ENCODE measurements at places on chromosomes 7 and 10.

GRCh38 chr7:108348913-108349312, 107.3 kb downstream of the NRCAM start:
- no peak for DNase-seq
- no peak overlapping the region for H3K4me3 ChIP-seq
- H3K27me3 ChIP-seq: no peaks in the 10 kb centered on the region
- H3K36me3 ChIP-seq: no peaks in the 10 kb centered on the region
- H3K27ac ChIP-seq: no peak overlapping the region

- H3K36me3 ChIP-seq: no peaks in the 10 kb centered on the region
- no peak for DNase-seq
- no peak overlapping the region for H3K27ac ChIP-seq
- no peak overlapping the region for H3K4me3 ChIP-seq
- H3K4me1 ChIP-seq: no peaks in the 10 kb centered on the region
Measured at GRCh38 chr7:99768471-99768870, 15.5 kb downstream of the CYP3A4 start.

DNA sequence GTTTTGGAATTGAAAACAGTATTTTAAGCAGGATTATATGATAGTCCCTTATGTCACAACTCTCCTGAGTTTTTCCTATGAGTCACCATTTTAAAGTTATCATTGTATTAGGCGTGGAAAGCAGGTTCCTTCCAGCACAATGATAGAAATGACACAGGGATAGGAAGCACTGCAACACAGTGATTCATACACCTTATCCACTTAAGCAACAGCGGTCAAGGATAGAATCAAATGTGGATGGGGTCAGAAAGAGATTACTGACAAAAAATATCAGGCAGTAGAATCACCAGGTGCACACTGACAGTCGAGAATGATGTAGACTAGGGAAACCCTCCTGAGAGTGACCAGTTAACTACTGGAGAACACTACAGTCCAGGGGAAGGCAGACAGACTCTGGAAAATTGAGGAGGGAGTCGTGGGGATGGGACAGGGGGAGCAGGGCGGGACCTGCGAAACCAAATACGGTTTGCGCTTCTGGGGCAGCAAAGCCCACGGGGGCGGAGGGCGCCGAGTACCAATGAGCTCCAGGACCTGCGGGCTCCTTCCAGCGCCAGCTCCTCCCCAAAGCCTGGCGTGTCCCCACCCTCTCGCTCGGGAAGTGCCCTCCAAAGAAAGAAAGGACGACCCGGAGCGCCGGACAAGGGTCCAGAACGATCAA, 479 bp downstream of the PNPLA8 start:
- peaks cover 35% of the 10 kb centered on the region for H3K4me1 ChIP-seq
- H3K36me3 ChIP-seq: no peaks in the 10 kb centered on the region
- no peaks in the 10 kb centered on the region for H3K27me3 ChIP-seq

DNA sequence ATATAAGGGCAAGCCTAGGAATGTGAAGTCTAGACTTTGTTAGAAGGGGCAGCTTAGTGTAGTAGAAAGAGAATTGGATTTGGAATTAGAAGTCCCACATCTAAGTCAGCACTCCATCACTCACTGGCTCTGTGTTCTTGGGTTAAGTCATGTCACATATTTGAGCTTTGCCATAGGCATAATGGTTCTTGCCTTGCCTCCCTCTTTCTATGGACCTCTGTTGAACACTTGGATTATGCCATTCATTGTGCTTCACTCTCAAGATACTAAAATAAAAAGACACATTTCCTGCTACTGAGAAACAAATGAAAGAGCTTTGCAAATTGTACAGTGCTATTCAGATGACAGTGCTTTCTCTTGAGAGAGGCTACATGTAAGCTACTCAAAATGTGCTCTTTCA, 35.9 kb downstream of the SEC23IP start:
- H3K27ac ChIP-seq: no peak overlapping the region
- no peaks in the 10 kb centered on the region for H3K27me3 ChIP-seq
- H3K36me3 ChIP-seq: peaks cover 34% of the 10 kb centered on the region
- H3K4me3 ChIP-seq: no peak overlapping the region
- peaks cover 1% of the 10 kb centered on the region for H3K4me1 ChIP-seq

- no peaks in the 10 kb centered on the region for H3K4me1 ChIP-seq
- no peak for DNase-seq
- no peak overlapping the region for H3K4me3 ChIP-seq
- no peak overlapping the region for H3K27ac ChIP-seq
- no peaks in the 10 kb centered on the region for H3K36me3 ChIP-seq
Measured at GRCh38 chr10:33025039-33025438, 67.0 kb upstream of the ITGB1 start.

- no peaks in the 10 kb centered on the region for H3K27me3 ChIP-seq
- no peak overlapping the region for H3K27ac ChIP-seq
- H3K36me3 ChIP-seq: no peaks in the 10 kb centered on the region
- H3K4me3 ChIP-seq: no peak overlapping the region
Measured at GRCh38 chr7:82318786-82319185, 124.8 kb downstream of the CACNA2D1 start.
